EH (cell line): ENCODE measurements at places on chromosomes 1 and 21.

DNA sequence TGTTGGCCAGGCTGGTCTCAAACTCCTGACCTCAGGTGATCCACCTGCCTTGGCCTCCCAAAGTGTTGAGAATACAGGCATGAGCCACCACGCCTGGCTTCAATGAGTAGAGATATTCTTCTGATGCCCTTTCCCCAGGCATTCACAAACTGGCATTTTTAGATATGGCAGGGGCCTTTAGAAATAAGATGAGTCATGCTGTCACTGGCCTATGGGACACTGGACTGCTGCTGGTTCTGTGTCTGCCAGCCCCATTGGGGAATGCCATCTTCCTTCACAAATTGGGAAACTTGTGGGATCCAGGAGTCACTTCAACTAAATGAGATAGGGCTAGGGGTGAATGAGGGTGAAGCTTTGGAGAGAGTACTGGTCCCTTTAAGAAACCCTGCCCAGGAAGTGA lies 16.0 kb downstream of the KLHDC8A start:
- no peak for DNase-seq

DNA sequence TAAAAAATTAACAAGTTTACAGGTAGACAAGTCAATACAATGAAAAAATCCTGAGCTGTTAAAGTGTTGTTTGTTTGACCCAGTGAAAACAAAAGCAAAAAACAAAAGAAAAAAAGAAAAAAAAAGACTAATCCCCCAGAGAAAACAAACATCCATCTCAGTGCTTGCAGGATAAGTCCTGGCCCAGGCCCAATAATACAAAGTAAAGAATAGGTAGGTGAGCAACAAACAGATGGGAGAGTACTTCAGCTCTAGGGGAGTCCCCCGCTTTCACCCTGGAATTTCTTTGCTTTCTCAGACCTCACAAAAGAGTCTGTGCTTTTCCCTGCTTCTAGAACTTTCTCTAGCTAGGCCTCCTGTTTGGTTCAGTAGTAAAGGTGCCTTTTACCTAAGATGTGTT lies 70.3 kb downstream of the ABCA4 start:
- DNase-seq: no peak

- DNase-seq: no peak
These were observed 79.7 kb upstream of the LPGAT1 start for GRCh38 chr1:211910113-211910884.

DNA sequence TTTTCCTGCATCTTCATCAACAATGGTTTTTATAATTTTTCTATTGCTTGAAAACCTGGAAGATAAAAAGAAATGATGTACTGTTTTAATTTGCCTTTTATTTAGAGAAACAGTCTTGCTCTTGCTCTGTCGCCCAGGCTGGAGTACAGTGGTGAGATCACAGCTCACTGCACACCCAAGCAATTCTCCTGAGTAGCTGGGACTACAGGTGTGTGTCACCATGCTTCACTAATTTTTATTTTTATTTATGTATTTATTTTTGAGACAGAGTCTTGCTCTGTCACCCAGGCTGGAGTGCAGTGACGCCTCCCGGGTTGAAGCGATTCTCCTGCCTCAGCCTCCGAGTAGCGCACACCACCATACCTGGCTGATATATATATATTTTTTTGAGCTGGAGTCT lies 43.0 kb upstream of the RPL11 start:
- DNase-seq: no peak

GRCh38 chr21:45528028-45528705 lies 14.1 kb downstream of the SLC19A1 start:
- DNase-seq: no peak

- peak; percentile 98 for DNase-seq
These were observed at the start of gene SRP9 for GRCh38 chr1:225777583-225778336. Gene SRP9, plus strand, starts transcription at chr1:225777826. Its CDS starts 115 bp downstream, at chr1:225777941.

GRCh38 chr1:30887485-30888315 lies 20.9 kb downstream of the SDC3 start:
- DNase-seq: peak; percentile 89

DNA sequence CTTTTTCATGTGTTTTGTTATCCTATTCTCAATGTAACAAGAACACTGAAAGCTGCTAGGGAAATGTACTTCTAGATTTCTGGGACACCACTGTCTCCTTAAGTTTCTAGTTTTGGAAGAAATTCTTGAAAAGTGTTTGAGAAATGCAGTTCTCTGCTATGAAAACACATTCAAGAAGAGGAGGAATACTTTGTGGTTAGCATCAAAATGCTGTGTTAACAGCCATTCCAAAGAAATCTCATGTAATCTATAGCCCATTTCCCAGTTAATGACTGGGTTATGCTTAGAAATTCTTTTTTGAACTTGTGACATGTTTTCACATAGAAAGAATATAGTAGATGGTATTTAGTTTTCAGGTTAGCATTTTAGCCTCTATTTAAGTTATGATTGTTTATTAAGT lies 6.0 kb downstream of the RAVER2 start:
- peak; percentile 19 for DNase-seq
